ENCODE measurements at places on chromosomes 2 and 18.

DNA sequence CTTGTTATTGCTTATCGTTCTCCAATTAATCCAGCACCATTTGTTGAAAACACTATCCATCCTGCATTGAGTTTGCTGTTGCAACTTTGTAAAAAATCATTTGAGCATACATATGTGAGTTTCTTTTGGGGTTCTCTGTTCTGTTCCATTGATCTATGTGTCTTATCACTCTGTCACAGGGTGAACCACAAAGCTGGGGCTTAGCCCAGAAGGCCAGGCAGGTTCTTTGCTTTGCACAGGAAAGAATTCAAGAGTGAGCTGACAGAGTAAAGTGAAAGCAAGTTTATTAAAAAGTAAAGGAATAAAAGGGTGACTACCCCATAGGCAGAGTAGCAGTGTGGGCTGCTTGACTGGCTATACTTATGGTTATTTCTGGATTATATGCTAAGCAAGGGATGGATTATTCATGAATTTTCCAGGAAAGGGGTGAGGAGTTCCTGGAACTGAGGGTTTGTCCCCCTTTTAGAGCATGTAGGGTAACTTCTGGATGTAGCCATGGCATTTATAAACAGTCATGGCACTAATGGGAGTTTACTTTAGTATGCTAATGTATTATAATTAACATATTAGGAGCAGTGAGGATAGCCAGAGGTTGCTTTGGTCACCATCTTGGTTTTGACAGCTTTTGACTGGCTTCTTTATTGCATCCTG is 46.8 kb downstream of the RNF138 start:
- no peak for DNase-seq

DNA sequence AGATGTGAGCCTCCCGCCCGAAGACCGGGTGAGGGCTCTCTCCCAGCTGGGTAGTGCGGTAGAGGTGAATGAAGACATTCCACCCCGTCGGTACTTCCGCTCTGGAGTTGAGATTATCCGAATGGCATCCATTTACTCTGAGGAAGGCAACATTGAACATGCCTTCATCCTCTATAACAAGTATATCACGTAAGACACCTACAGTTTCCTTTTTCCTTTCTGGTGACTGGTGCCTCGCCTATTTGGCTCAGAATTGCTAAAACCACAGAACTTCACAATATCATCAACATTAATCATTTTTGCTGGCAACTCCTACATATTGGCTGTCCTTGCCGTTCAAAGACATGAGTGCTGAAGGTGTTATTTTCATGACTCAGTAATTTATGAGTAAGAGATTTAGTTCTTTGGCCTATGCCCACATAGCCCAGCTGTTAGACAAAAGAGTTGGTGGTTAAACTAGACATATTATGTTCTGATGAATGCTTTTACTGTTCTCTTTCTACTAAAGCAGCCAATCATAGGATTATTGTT is 2.2 kb downstream of the STAMBP start:
- peak; percentile 69 for DNase-seq

DNA sequence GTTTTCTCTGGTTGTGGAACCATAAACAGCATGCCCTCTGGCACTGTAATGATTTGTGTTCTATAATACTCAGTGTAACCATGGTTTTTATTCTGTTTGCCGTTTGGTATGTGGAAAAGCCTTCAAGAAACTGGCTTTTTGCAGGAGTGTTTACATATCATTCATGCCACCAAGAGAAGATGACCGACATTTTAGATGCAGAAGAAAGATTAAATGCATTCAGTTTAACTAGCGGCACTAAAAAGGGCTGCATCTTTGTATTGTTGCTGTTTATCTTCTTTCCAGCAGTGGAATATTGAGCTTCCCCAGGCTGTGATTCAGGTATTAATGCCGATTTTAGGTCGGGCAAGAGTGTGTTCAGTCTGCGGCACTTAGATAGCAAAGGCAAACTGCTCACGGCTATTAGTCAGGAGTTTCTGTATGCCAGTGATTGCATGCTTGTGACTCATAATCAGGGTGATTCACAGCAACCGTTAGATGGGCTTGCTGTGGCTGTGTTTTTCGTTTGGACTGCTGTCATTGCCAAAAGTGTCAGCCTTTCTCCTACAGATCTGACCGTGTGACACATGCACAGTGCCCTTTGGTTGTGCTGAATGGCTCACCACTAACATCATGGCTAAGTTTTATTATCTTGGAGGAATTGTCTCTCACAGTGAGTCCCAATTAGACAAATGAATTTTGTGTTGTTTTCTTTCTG is 479.7 kb downstream of the PARD3B start:
- DNase-seq, result peak; percentile 90

DNA sequence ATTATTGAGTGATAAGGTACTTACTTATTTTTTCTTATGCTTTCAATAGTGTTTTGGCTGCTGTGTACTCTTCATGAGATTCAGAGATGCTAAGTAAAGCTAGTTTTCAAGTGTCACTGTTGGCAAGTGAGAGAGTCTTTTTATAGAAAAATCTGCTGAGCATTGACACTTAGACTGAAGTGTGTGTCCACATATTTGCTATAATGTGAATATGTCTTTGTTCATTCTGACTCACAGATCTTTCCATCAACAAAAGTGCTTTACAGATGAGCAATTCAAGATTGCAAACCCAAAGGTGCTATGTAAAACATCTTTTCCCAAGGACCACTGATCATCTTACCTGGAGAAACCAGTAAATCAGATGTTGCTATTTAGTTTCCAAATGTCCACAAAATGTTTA is 410.6 kb upstream of the FIGN start:
- no peak for DNase-seq

DNA sequence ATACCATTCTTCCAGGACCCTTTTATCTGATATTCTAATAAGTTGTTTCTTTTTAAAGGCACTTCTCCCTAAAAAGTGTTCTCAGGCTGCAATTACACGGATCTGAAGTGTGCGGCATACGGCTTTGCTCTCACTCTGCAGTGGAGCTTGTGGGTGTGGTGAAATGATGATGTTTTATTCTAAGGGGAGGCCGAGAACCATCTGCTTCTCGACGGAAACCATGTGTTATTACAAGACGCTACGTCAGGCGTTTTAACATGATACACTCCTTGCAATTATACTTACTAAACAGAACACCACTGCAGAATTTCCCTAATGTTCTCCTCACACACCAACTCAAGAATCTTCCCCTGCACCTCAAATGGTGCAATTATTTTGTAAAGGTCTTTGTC is 34.9 kb upstream of the CTDP1 start:
- DNase-seq, result peak; percentile 53

DNA sequence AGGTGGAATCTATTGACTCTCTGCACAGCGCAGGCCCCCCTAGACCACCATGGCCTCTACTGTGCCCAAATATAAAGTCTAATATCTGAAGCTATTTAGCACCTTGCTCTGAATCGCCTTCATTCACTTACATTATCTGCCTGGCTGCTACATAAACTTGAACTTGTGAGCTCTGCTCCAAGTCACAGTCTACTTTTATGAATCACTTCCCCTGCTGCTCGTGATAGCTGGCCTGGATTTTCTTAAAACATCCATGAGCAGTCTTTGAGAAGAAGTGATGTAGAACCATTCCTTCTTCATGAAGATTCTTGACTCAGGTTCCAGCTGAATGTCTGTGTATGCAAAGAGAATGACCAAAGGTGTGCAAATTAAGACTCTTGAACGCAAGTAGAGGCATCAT is 359.5 kb downstream of the RND3 start:
- DNase-seq, result no peak

DNA sequence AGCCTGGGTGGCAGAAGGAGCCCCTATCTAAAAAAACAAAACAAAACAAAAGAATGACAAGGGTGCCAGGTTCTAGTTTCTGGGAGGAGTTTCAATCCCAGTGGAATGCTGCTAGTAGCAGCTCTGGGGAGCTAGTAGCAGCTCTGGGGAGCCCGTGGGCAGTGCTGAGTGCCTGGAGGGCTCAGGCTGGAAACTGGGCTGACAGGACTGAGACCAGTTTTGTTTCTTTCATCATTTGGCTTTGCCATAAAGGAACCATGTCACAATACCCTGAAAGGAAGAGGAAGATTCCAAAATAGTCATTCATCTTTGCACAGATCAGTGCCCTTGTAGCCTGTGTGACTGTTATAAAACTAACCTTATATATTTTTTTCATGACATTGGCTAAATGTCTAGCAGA is 10.6 kb downstream of the MFSD6 start:
- no peak for DNase-seq

- DNase-seq, result no peak
These were observed 850.2 kb upstream of the CELF4 start for GRCh38 chr18:38415811-38416210.

DNA sequence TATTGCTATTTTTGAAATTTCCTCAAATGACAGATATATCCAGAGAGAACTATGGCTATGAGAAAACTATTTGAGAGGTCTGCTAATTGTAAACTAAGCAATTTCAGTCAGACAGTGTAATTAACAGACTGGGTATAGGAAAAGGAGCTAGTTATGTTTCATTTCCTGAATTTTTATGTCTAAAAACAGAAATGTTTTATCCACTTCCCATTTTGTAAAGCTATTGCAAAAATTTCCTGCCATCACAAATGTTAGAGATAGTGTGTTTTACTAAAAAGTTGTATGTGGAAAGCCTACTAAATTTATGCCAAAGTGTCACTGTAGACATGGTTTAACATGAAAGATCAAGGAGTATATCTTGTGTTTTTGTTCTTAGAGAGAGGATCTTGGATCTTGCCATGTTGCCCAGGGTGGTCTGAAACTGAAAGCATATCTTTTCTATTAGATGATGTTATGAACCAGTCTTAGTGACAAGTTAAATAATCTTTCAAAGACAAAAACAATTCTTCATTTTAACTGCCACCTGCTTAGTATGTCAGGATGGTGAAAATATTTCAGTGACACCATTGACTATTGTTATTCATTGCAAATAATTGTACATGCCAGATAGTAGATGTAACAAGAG is 40.5 kb upstream of the ITPRID2 start:
- DNase-seq, result no peak

DNA sequence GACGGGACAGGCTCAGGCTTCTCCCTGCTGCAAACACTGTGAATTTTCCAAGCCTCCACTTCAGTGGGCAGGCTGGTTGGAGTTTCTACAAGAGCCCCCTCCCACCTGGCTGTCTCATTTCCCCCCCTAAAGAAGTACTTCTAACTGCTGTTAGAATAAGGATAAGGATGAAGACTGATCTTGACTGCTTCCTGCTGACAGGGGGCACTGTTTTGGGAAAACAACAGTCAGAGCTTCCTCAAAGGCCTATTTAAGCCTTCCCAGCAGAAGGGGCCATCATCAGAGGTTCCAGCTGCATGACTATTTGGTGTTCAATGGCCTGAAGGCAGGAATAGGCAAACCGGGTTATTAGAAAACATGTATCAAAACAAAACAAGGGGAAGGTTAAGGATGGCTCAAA is 1162.8 kb downstream of the DSC3 start:
- DNase-seq, result no peak

GRCh38 chr2:70118798-70119454 is 31.6 kb downstream of the PCBP1 start:
- no peak for DNase-seq

DNA sequence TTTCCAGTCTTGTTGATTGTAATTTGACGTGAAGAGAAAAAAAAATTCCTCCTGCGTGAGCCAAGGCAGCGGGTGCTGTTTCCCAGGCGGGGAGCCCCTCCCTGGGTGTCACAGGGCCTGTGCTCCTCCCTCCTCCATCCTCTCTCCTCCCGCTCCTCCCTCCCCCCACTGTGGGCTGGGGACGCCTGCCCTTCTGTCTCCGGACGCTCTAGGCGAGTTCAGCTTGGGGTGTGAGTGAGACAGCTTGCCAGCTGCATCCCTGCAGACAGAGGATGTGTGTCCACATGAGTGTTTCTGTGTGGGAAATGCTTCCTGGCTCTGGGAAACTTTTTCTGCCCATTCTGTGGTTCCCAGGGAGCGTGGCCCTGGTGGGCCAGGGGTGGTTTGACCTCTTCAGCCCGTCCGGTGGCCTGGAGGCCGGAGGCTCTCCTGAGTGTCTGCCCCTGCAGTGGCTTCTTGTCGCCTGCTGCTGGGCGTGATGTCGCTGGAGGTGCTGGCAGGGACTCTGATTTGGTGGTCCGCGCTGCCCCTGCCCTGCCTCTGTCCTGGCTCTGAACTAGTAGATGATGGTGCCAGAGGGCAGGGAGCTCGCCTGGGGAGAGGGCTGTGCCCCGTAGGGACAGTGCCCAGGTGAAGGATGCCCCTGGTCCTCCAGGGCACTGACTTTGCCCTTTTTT is 96.4 kb downstream of the USP40 start:
- no peak for DNase-seq

DNA sequence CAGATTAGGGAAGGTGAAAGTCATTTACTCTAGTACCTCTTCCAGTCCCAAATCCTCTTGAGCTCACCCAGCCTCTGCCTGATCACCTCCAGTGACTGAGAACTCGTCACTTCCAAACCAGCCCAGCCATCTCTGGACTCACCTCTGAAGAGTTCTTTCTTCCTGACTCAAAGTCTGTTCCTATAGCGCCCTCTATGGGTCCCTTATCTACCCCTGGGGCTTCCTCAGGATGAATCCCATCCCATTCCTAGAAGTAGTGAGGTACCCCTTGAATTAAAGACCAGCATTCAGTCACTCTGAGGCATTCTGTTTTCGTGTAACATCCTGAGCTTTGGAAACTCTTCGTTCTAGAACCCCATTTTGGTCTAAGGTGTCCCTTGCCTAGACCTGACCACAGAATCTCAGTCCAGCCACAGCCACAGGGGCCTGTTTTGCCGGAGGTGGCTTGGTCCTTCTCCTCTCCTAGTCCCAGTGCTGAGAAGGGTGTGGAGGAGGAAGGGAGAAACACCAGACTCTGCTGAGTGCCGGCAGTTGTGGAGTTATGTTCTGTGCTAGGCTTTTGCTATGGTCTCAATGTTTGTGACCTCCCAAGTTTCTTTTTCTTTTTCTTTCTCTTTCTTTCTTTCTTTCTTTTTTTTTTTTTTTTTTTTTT is 32.7 kb downstream of the SIX3 start:
- peak; percentile 55 for DNase-seq

DNA sequence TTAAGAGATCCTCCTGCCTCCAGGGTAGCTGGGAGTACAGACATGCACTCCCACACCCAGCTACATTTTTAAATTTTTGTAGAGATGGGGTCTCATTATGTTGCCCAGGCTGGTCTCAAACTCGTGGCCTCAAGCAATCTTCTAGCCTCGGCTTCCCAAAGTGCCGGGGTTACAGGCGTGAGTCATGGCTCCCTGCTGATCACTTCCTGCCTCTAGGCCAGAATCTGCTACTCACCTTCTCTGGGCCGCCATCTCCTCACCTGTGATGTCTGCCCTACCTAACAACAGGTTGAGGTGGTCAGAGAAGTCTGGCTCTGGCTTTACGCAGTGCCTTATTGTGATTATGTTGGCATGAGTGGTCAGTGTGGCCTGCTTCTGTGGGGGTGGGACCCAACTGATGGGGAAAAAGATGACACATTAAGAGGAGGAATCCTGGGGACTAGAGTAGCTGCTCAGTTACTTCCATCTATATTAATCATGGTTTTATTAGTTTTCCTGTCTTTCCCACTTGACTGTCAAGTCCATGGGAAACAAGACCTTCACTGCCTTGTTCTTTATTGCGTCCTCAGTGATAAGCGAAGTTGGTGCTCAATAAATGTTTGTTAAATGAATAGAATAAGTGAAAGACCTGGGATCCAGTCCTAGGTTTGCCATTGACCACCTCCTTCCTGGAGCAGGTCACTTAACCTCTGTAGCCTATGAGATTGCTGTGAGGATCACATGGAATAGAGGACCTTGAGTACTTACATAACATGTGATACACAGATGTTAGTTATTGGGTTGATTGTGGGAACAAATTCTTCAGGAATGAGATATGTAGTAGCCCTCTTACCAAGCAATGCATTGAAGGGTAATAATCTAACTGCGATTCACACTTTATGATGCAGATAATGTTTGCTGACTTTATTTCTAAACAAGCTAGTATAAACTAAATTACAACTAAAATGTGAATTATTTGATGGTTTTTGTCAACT is 15.7 kb downstream of the KCTD1 start:
- no peak for DNase-seq

All from fibroblast of gingiva (primary cell).